ENCODE measurements at places on chromosomes 3 and 15.

DNA sequence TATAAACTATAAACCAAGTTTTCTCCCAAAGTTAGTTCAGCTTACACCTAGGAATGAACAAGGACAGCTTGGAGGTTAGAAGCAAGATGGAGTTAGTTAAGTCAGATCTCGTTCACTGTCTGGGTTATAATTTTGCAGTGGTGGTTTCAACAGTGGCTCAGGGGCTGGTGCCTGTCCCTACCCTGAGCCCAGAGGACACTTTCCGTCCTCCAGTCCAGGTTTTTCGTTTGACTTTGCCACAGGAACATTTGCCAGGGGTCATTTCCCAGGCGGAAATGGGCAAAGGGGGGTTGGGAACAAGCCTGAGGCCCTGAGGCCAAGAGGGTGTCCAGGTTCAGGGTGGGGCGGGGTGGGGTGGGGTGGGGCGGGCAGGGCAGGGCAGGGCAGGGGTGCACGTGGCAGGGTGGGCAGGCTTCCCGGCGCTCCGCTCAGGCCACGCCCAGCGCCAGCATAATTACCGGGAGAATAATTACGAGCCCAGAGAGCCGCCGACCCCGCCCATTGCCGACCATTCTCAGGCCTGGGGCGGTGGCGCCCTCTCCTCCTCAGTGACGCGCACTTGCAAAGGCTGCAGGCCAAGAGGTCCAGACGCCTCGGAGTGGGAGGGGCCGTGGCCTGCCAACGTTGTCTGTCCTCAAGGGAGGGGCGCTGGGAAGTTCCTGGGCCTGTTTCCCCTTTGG lies 70.4 kb downstream of the KLF13 start:
- peak; percentile 73 for DNase-seq

- no peak for DNase-seq
Observed at GRCh38 chr3:116981089-116981488, 271.5 kb downstream of the TUSC7 start.

DNA sequence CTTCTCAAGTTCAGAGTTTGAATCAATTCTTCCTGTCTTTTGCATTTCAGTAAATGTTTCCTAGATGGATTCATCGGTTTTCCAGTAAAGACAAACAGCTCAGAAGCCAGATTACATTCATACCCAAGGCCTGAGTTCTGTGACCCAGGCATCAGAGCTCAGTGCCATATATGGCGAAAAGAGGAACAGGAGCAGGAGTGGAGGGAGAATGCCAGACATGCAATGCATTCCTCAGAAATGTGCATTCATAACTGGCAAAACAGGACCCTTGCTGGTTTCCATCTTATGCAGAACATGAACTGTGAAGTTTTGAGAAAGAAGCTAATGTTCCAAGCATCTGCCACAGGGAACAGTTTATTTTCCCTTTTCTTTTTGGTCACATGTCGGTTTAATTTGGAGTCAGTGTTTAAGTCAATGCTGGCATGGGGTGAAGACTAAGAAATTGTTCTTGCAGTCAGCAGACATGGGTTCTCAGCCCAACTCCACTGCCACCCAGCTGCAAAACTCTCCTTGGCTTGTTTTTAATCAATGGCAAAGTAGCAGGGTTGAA lies 116.5 kb downstream of the LPP start:
- DNase-seq: peak; percentile 40

GRCh38 chr3:74808506-74809275 lies 194.2 kb upstream of the CNTN3 start:
- no peak for DNase-seq

DNA sequence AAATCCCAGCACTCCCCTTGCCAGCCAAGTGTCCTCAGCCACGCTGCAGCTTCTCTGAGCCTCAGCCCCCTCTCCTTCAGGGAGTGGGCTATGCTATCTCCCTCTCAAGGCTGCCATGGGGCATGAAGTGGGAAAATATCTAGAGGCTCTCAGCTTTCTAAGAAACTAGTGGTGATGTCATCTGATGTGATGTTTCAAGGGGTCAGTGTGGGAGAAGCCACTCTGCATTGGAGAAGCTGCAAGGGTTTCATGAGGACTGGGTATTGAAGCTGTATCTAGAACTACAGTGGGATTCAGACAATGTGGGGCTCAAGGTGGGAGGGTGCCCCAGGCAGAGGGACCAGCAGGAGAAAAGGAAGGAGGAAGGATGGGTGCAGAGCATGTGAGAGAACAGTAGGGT lies 210.2 kb downstream of the TLE3 start:
- no peak for DNase-seq

GRCh38 chr3:170437696-170438407 lies 19.2 kb downstream of the CLDN11 start:
- DNase-seq: no peak

DNA sequence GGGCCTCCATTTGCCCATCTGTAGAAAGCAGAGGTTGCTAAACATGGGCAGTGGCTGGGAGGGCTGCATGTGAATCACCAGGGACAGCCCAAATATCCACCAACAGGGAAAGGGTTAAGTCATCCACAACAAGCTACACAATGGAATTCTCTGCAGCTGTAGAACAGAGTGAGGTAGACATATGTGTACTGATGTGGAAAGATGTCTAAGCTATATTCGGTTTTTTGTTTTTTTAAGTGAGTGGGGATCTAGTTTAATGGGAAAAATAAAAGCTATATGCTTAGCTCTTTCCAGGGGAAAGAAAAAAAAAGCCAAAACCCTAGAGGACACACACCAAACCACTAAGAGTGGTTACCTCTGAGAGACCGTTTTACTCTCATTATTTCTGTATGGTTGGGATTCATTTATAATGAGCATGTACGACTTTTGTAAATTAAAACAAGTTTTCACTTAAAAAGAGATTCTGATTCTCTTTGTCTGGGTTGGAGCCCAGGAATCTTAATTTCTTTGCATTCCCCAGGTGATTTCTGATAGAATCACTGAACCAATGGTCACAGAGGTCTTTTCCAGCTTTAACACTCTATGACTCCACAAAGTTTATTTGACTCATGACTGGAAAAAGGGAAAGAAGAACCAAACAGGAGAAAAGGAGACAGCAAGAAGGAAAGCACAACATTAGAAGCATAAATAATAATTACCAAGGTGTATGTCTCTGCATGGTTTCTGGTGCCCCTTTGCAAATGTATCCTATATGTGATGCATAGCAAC lies 19.1 kb downstream of the CRABP1 start:
- no peak for DNase-seq

- DNase-seq: peak; percentile 54
Observed at GRCh38 chr3:161171639-161172552, 49.2 kb upstream of the NMD3 start.
